ENCODE measurements at places on chromosomes 2 and 18. TPM values are rescaled to one million over a fixed set of nuclear protein-coding genes. Genes with fewer than 3 reads are reported as not detected.

Gene MYCN
- total RNA-seq = not detected

DNA sequence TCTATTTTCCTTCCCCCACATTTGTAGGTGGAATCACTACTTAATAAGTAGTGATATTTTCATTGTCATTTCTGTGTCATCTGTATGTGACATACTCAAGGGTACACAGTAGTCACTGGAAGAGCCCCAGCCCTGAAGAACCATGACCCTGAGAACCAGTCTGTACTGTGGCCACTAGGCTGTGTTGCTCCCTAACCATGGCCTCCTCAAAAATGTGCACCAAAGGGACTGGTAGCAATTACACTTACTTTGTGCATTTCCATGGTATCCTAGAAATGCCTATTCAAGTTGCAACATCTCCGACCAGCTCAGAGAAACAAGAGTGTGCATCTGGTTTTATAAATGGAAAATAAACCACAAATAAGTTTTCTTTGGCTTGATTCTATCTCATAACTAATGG lies 155.1 kb downstream of the DOCK10 start:
- no peak for DNase-seq

GRCh38 chr2:218320704-218321336 lies 28.5 kb upstream of the TMBIM1 start:
- DNase-seq = no peak

DNA sequence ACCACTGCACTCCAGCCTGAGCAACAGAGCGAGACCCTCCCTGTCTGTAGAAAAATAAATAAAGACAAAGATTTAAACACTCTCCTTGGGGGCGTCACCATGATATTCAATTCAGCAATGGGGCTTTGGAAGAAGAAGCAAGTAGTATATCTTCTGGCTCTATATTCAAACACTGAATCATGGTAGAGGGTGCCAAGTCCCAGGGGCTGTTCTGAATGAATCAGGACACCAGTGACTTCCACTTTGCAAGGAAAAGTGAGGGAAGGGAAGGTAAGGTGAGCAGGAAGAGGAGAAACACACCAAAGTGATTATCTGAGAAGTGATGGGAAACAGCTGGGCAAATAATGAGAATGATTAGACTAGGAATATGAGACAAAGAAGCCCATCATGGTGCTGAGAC lies 80.5 kb downstream of the AAK1 start:
- no peak for DNase-seq

GRCh38 chr2:54541995-54542394 lies 85.9 kb downstream of the SPTBN1 start:
- DNase-seq = no peak

Gene CDC42EP3
- total RNA-seq = 39.5 TPM

Gene CDK15
- total RNA-seq = not detected

Gene MITD1
- total RNA-seq = 69.4 TPM

Gene TTR
- total RNA-seq = not detected

Gene IL1A
- total RNA-seq = not detected
